ENCODE measurements at places on chromosomes 7 and 10. TPM values are rescaled to one million over a fixed set of nuclear protein-coding genes. Genes with fewer than 3 reads are reported as not detected.
A peak's percentile ranks its signal among the peaks of the same experiment; 100 is the strongest.

The AKR1C4 gene
- total RNA-seq, result not detected

- no peaks in the 10 kb centered on the region for H3K4me1 ChIP-seq
- no peak overlapping the region for H3K4me3 ChIP-seq
- no peak overlapping the region for H3K27ac ChIP-seq
- no peaks in the 10 kb centered on the region for H3K27me3 ChIP-seq
These were observed 39.6 kb upstream of the INHBA start for GRCh38 chr7:41742401-41743020.

GRCh38 chr7:51300762-51301674, 15.6 kb downstream of the COBL start:
- H3K4me1 ChIP-seq, result no peaks in the 10 kb centered on the region
- no peaks in the 10 kb centered on the region for H3K36me3 ChIP-seq

DNA sequence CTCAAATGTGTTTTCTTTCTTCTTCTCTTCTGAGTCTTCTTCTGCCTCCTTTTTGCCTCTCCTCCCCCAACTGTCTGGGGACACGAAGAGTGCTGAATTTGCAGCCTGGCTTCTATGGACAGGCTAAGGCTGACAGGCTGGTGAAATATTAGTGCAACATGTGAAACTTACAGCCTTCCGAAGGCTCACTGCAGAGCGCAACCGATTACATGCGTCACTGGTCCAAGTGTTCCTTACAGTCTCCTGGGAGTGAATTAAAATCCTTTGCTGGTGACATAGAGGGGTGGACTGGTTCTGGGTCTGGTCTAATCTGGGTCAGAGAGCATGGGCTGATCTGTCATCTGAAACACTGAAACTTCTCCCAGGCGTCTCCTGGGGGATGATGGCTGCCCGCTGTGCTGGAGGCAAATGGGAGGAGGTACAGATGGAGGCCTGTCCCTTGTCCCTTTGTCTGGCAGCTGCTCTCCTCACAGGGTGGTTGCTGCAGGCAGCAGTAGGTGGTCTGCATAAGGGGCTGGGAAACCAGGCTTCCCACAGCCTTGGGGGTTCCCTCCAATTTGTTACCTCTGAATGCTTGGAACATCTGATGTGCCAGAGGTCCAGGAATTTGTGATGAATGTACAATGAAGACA, 143.8 kb upstream of the BMPER start:
- H3K36me3 ChIP-seq, result no peaks in the 10 kb centered on the region
- DNase-seq, result no peak
- H3K4me3 ChIP-seq, result no peak overlapping the region

DNA sequence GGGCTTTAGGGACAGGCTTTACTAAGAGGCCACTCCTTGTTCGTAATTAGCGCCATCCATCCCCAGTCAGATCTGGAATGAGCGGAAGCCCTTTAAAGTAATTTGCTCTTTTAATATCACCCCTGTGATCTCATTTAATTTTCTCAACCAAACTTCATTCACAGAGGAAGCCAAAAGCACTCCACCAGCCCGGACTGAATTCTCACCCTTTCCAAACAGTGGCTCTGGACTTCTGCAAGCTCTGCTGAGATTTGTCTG, 43.1 kb downstream of the UNC5B start:
- DNase-seq, result no peak
- H3K4me1 ChIP-seq, result peaks cover 9% of the 10 kb centered on the region
- no peak overlapping the region for H3K27ac ChIP-seq
- H3K27me3 ChIP-seq, result no peaks in the 10 kb centered on the region

GRCh38 chr7:116180302-116180701, 30.0 kb upstream of the TES start:
- no peaks in the 10 kb centered on the region for H3K4me1 ChIP-seq
- H3K36me3 ChIP-seq, result no peaks in the 10 kb centered on the region
- H3K27ac ChIP-seq, result no peak overlapping the region
- no peaks in the 10 kb centered on the region for H3K27me3 ChIP-seq
- no peak overlapping the region for H3K4me3 ChIP-seq

DNA sequence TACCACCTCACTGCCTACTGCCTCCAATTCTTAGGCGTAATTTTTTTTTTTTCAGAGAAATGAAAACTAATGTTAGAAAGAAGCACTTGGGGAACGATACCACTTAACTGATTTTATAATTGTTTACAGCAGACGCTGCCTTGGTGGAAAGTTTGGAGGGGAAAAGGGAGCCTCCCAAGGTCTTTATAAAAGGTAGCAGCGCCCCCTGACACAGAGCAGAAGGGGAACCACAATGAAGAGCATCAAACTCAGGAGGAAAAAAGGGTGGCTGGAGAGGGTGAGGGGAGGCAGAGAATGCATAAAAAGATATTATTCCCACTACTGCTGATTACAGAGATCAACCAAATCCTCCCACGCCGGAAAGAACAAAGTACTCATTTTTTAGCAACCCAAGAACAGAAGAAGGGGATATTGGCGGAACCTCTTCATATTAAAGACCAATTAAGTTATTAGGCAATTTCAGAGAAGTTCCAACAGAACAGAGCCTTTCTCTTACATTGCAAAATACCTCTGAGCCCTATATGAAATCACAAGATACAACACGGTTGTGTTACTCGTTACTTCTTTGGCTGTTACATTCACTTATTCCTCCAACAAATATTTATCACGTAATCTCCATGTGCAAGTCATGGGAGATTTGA, 135.8 kb downstream of the TEX36 start:
- no peak overlapping the region for H3K4me3 ChIP-seq
- no peaks in the 10 kb centered on the region for H3K4me1 ChIP-seq
- DNase-seq, result no peak

- H3K4me1 ChIP-seq, result peaks cover 3% of the 10 kb centered on the region
- no peak overlapping the region for H3K4me3 ChIP-seq
- no peaks in the 10 kb centered on the region for H3K27me3 ChIP-seq
- no peaks in the 10 kb centered on the region for H3K36me3 ChIP-seq
These were observed 106.4 kb upstream of the ARID5B start for GRCh38 chr10:61795147-61795546.

- no peak for DNase-seq
- H3K36me3 ChIP-seq, result no peaks in the 10 kb centered on the region
- no peak overlapping the region for H3K4me3 ChIP-seq
- H3K27ac ChIP-seq, result no peak overlapping the region
- no peaks in the 10 kb centered on the region for H3K27me3 ChIP-seq
- H3K4me1 ChIP-seq, result no peaks in the 10 kb centered on the region
These were observed 161.0 kb downstream of the SEM1 start for GRCh38 chr7:96548664-96549063.

- H3K27ac ChIP-seq, result no peak overlapping the region
- H3K4me3 ChIP-seq, result no peak overlapping the region
- no peak for DNase-seq
- H3K4me1 ChIP-seq, result peaks cover 2% of the 10 kb centered on the region
These were observed 456.1 kb downstream of the PHTF2 start for GRCh38 chr7:78254726-78255055.

DNA sequence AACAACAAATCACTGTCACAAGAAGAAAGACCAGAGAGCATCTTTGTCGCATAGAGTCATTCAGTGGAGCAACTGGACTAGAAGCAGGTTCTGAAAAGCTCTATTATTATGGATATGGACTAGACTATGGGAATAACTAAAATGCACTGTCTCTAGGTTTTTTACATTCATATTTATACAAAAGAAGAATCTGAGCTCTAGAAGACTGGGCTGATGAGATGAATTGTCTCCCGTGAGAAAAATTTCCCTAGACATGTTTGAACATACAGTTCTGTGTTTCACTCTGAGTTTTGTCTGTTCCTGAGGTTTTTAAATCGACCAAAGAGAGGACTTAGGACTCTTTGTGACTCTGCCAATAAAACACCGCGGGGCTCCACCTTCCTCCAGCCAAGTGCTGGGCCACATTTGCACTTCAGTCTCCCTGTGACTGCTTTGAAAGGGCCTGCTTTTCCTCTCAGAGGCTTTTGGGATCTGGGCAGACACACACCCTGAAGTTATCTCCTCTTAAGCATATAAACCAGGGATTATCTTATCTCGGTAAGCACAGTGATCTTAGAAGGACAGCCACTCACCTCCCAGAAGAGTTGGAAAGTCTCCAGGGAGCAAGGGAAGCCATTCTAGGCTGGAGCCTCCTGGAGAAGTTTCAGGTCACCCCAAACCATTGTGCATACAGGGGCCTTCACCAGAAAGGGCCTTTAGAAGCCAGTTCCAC, 101.0 kb upstream of the JCAD start:
- no peaks in the 10 kb centered on the region for H3K36me3 ChIP-seq
- no peaks in the 10 kb centered on the region for H3K27me3 ChIP-seq
- no peaks in the 10 kb centered on the region for H3K4me1 ChIP-seq
- H3K4me3 ChIP-seq, result no peak overlapping the region
- no peak overlapping the region for H3K27ac ChIP-seq
- DNase-seq, result no peak

GRCh38 chr7:136134503-136134902, 157.3 kb upstream of the MTPN start:
- H3K4me1 ChIP-seq, result no peaks in the 10 kb centered on the region
- H3K4me3 ChIP-seq, result no peak overlapping the region
- H3K36me3 ChIP-seq, result no peaks in the 10 kb centered on the region
- DNase-seq, result no peak
- no peaks in the 10 kb centered on the region for H3K27me3 ChIP-seq

DNA sequence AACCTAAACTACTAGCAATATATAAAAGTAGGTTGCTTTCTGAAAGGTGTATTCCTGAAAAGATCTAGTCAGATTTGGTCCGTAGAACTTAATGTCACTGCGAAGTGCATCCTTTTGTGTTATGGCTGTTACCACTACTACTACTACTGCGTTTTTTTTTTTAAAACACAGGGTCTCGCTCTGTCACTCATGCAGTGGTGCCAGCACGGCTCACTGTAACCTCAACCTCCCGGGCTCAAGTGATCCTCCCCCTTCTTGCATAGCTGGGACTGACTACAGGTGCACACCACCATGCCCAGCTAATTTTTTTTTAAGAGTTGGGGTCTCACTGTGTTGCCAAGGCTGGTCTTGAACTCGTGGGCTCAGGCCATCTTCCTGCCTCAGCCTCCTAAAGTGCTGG, 14.5 kb downstream of the WIPI2 start:
- H3K4me3 ChIP-seq, result no peak overlapping the region
- no peaks in the 10 kb centered on the region for H3K27me3 ChIP-seq
- peaks cover 3% of the 10 kb centered on the region for H3K4me1 ChIP-seq
- no peak overlapping the region for H3K27ac ChIP-seq
- no peaks in the 10 kb centered on the region for H3K36me3 ChIP-seq
- no peak for DNase-seq

The AKR1D1 gene
- not detected for total RNA-seq

The TDRD1 gene
- 0.36 TPM for total RNA-seq

The SH2D4B gene
- 0.53 TPM for total RNA-seq

The RADIL gene
- 3.7 TPM for total RNA-seq

GRCh38 chr7:88665892-88666514, 93.5 kb upstream of the ZNF804B start:
- no peak overlapping the region for H3K27ac ChIP-seq
- no peak overlapping the region for H3K4me3 ChIP-seq
- no peaks in the 10 kb centered on the region for H3K27me3 ChIP-seq
- DNase-seq, result no peak

DNA sequence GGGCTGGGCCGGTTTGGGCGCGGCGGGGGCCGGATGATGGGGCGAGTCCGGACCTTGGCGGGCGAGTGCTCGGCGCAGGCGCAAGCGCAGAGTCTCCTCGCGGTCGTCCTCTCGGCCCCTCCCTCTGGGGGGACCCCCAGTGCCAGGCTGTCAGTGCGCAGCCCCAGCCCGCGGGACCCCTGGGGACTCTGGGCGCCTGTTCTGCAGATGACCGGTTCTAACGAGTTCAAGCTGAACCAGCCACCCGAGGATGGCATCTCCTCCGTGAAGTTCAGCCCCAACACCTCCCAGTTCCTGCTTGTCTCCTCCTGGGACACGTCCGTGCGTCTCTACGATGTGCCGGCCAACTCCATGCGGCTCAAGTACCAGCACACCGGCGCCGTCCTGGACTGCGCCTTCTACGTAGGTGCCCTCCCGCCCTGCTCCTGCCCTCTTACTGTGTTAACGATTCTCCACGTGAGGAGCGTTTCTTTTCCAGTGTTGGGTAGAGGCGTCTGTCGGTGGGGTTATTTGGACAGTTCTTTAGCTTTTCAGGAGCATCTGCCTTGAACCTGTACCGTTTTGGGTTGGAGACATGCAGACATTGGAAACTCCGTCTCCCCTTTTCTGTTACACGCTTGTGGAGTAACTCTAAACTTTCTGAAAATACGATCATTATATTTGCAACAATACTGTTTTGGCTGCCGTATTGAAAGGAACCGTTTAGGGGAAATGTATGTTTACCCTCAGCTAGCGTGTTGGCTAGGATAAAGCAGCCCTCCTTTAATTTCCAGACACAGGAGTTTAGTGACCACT, 706 bp downstream of the BUB3 start:
- DNase-seq, result peak; percentile 74
- no peaks in the 10 kb centered on the region for H3K36me3 ChIP-seq
- H3K27ac ChIP-seq, result peak overlapping the region; percentile 36
- peak overlapping the region; percentile 99 for H3K4me3 ChIP-seq
- H3K4me1 ChIP-seq, result peaks cover 6% of the 10 kb centered on the region
- peaks cover 9% of the 10 kb centered on the region for H3K27me3 ChIP-seq

The ANKRD1 gene
- not detected for total RNA-seq

GRCh38 chr10:110241841-110242240, 34.4 kb downstream of the MXI1 start:
- no peaks in the 10 kb centered on the region for H3K27me3 ChIP-seq
- H3K4me3 ChIP-seq, result no peak overlapping the region
- no peaks in the 10 kb centered on the region for H3K36me3 ChIP-seq
- DNase-seq, result no peak
- peaks cover 2% of the 10 kb centered on the region for H3K4me1 ChIP-seq

The PCLO gene
- 0.93 TPM for total RNA-seq

The SCIN gene
- total RNA-seq, result 1.3 TPM

The IL2RA gene
- total RNA-seq, result 0.13 TPM

- H3K4me1 ChIP-seq, result no peaks in the 10 kb centered on the region
- DNase-seq, result no peak
- no peak overlapping the region for H3K27ac ChIP-seq
- no peak overlapping the region for H3K4me3 ChIP-seq
- H3K36me3 ChIP-seq, result no peaks in the 10 kb centered on the region
- H3K27me3 ChIP-seq, result no peaks in the 10 kb centered on the region
These were observed 95.6 kb upstream of the MKI67 start for GRCh38 chr10:128221807-128222206.

The EPC1 gene
- total RNA-seq, result 48.5 TPM

DNA sequence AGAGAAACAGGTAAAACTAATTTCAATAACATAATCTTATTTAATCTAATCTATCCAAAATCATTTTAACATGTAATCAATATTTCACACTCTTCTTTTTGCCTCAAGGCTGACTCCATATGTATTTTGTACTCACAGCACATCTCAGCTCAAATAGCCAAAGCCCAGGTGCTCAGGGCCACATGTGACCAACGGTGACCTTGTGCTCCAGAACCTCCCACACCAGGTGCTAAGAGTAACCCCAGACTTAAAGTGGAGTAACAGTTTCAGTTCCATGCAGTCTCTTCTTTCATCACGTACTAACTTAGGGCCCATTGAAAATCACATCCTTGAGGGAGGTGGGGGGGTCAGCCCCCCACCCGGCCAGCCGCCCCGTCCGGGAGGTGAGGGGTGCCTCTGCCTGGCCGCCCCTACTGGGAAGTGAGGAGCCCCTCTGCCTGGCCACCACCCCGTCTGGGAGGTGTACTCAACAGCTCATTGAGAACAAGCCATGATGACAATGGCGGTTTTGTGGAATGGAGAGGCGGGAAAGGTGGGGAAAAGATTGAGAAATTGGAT, 47.3 kb downstream of the NCAPG2 start:
- DNase-seq, result no peak
- no peak overlapping the region for H3K4me3 ChIP-seq
- H3K4me1 ChIP-seq, result no peaks in the 10 kb centered on the region
- H3K27ac ChIP-seq, result no peak overlapping the region
- H3K27me3 ChIP-seq, result no peaks in the 10 kb centered on the region

Data from ovary (tissue), 10 donors.